ENCODE measurements at places on chromosomes 16 and 17.

- no peak for DNase-seq
Measured at GRCh38 chr17:39660397-39661385, 4.5 kb upstream of the TCAP start.

- no peak for DNase-seq
Measured at GRCh38 chr16:87740441-87740840, 25.3 kb downstream of the KLHDC4 start.

DNA sequence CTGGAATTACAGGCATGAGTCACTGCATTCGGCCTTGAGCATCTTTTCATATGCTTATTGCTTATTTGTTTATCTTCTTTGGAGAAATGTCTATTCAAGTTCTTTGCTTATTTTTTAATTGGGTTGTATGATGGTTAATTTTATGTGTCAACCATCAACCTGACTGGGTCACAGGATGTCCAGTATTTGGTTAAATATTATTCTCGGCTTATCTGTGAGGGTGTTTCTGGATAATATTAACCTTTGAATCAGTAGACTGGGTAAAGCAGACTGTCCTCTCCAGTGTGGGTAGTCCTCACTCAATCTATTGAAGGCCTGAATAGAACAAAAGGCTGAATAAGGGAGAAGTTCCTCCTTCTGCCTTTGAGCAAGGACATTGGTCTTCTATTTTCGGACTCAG lies 142.0 kb downstream of the SSH2 start:
- DNase-seq: no peak

DNA sequence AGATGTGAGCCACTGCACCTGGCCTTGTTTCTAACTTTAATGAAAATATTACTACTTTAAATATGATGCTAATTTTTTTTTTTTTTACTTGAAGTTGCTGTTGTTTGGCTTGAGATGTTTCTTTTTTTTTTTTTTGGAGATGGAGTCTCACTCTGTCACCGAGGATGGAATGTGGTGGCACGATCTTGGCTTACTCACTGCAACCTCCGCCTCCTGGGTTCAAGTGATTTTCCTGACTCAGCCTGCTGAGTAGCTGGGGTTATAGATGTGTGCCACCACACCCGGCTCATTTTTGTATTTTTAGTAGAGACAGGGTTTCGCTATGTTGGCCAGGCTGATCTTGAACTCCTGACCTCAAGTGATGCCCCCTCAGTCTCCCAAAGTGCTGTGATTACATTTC lies 23.6 kb downstream of the IGSF6 start:
- no peak for DNase-seq

DNA sequence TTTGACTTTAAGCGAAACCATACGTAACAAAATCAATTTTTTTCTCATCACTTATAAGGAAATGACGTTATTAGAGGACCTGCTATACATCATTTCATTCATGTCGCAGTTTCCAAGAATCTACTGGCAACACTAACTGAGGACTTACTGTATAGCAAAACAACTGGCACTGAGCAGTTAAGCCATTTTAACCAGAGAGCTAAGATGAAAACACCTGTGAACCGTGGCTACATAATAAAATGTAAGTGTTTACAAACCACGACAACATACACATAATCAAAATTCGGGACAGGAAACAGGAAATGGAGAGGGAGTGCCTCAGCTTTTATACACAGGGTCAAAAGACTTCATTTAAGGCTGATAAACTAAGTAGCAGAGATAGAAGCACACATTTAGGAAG lies 29.5 kb downstream of the METTL16 start:
- DNase-seq: no peak

GRCh38 chr17:48909783-48910182 lies 1.6 kb downstream of the UBE2Z start:
- DNase-seq: peak; percentile 19

DNA sequence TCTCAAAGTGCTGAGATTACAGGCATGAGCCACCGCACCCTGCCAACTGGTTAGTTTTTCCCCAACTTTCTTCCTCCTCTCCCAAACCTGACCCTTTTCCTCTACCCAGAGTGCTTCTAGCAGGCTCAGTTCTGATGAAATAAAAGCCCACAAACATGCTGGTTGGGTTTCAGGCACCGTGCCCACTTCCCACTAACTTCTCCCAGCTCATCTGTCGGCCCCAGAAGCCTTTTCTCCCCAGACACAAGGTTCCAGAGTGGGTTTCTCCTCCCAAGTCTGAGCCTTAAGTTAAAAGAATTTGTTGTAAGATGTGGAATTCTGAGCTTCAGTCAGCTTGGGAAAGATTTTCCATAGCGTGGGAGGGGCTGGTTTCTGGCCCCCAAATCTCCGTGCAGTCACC lies 11.5 kb upstream of the SCN4A start:
- DNase-seq: no peak

DNA sequence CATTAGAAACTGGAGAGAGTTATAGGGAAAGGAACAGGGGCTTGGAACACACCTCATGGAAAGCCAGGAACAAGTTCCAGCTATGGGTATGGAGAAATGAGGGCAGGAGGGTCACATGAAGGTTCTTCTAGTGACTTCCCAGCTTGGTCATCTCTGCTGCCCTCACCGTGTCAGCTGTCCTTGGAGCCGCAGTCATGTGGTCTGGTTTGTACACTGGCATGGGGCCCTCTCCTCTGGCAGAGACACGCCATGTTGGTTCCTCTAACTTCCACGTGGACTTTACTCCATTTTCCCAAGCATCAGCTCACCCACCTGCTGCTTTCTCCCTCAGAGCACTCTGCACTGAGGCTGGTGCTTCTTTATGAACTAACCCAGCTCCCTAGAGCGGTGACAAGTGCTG lies 26.3 kb downstream of the MPG start:
- no peak for DNase-seq

- no peak for DNase-seq
Measured at GRCh38 chr16:7390974-7391373, 58.3 kb downstream of the RBFOX1 start.

GRCh38 chr17:37310940-37311339 lies 64.8 kb upstream of the C17orf78 start:
- no peak for DNase-seq

GRCh38 chr17:60534010-60534555 lies 8.0 kb upstream of the APPBP2 start:
- no peak for DNase-seq

- DNase-seq: no peak
Measured at GRCh38 chr16:57284952-57285363, 486 bp upstream of the PLLP start.

DNA sequence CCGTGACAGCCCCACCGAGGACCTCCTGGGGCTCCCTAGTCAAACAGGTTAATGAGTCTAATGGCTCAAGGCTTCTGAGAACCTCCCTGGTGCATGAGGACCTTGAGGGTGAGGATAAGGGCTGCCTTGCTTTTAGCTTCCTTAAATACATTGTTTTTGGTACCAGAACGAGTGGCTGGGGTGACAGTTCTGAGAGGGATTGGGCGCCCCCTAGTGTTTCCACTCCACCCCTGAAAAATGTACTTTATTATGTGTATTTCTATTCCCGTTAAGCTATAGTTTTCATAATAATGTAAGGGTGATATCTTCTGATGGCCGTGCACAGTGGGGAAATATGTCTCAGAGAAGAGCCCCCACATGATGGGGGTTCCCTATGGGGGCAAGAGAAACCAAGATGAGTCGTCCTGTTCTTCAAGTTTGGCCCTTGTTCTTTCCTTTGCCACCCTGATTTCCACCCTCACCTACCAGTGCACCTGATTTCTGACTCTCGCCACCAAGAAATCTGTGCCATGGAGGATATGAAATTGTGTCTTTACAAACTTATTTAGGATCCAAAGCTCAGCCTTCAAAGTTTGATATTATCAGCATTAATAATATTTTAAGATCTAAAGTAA lies 14.5 kb upstream of the VWA3A start:
- DNase-seq: peak; percentile 67

- DNase-seq: no peak
Measured at GRCh38 chr17:67785122-67785477, 40.2 kb upstream of the BPTF start.

- peak; percentile 68 for DNase-seq
Measured at GRCh38 chr16:25012525-25012991, 2.6 kb downstream of the ARHGAP17 start.

DNA sequence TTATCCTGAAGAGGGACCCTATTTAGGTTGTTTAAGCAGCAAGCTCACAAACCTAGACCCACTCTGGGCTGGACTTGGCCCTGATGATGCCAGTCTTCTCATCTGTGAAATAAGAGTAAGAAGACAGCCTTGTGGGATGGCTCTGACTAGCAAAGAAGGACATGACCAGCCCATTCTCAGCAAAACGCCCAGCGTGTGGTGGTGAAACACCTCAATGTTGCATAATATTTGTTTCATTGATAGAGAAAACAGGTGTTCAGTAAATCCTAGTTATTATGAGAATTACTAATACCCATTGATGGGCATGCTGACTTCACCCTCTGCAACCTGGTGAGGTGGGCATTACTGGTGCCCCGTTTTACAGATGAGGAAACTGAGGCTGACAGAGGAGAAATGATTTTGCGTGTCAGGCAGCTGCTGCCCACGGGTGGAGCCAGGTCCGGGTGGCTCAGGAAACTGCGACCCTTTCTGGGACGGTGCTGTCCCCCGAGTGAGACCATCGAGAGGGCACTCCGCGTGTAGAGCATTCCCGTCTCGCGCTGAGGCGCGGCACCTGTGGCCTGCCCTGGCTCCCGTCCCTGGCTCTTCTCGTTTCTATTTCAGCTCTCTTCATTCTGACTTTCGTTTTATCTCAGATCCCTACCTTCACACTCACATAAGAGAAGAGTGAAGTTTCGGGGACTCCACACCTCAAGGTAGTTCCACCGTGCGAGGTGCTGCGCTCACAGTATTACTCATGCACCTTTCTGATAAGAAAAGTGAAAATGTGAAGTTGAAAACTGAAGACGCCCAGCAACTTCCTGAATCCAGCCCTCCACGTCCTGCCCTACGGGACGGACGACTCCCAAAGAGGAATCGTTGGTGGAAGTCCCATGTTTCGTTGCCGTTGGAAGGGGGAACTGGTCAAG lies 48.5 kb downstream of the IRF8 start:
- no peak for DNase-seq

DNA sequence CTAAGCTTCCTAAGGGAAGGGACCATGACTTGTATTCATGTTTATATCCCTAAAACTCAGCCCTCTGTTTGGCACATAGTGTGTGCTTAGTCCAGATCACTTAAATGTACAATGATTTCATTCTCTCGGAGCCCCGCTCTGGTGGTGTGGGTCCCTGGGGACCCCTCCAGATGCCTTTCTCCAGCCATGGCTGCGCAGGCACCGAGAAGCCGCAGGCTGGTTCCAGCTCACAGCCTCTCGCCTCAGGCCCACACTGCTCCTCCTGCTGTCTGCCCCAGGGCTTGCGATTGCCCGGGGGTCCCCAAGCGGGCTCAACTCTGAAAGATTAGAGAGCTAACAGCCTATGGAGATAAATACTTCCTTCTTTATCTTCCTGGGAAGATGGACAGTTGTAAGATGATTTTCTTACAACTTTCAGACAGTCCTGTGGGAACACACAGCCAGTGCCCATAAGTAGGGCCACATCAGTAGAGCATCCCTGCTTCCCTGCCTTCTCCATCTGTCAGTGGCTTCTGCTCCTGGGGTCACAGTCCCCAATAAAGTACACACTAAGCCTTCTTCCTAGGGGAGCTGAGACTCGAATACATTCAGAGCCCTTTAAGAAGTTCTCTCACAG lies 66.2 kb downstream of the CENPV start:
- no peak for DNase-seq

DNA sequence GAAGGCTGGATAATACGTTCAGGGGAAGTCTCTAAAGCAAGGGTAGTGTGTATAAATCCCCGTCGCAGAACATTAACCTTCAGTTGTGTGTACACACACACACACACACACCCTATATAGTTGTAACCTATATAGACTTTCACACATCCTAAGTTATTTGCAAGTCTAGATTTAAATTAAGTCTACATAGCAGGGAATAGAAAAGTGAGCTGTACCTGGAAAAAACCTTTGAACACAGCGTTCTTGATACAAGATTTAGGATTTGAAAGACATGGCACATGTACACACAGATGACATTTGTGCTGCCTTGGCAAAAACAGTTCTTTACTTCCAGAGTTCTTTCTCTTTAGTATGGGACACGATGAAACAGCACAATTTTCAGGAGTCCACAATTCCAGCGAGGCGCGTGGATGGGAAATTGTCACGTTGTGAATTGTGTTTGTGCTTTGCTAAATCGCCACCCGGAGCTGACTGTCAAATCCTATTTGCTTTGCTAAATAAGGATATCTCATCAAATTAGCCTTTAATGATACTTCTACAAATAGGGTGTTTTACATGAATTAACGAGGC lies 233.9 kb downstream of the MRTFB start:
- no peak for DNase-seq

DNA sequence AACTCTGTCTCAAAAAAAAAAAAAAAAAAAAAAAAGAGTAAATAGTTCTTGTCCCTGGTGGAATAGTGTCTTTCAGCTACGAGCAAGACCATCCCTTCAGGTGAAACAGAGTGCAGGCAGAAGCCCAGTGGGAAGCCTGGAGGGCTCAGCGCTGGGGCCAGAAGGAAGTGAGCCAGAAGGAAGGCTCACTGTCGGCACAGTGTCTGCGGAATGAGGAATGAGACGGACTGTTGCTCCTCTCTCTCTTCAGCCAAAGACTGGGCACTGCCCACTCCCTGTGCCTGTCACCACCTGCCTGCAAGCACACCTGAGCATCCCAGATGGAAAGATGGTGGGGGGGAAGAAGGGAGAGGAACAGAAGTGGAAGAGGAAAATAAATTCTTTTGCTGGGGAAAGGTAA lies 7.5 kb downstream of the RSL1D1 start:
- DNase-seq: no peak

- no peak for DNase-seq
Measured at GRCh38 chr17:78252111-78252634, 20.7 kb downstream of the TMEM235 start.

DNA sequence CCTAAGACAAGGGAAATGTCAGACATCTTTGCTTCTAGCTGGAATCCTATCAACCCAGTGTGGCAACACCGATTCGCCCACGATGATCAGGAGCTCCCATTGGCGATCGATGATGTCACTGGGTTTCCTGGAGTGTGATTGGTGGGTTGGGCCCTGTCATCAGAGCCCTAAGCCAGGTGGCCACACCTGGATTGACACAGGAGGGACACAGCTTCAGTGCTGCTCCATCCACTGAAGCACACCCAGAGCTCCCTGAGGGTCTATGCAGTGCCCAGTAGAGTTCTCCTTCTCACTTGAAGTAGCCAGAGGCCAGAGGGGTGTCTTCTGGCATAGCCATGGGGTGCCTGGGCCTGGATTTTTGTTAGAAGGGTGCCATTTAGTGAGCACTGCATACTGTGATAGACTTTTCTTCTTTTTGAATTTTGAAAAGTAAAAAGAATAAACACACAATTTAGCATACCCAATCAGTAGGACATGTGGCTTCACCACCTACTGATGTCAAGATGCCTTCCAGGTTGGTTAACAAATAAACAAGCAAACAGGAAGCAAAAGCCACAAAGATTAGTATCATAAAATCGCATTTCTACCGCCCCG lies 77.6 kb downstream of the CMIP start:
- DNase-seq: peak; percentile 50
